KG1 (cell line): ENCODE measurements at places on chromosomes 7 and 10.

- DNase-seq, result no peak
Measured at GRCh38 chr7:50151661-50152060, 58.6 kb upstream of the ZPBP start.

GRCh38 chr7:1733206-1733907 lies 63.3 kb downstream of the ELFN1 start:
- DNase-seq, result no peak

GRCh38 chr7:7920481-7920880 lies 48.1 kb upstream of the GLCCI1 start:
- no peak for DNase-seq

DNA sequence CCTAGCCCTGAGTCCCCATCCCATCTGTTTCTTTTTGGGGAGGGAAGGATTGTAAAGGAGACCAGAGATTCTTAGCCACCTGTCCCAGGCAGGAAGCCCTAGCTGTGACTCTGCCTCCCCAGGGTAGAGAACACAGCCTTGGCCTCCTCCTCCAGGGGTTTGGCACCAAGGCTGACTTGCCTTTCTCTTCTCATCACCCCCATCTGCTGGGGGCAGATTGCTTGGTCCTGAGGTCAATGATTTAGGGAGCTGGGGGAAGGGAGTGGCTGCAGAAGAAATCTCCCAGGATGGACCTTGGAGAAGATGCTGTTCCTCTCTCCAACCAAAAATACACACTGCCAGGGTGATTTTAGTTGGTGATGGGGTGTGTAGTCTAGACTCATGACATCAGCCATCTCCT lies 2.6 kb upstream of the MNX1 start:
- DNase-seq, result no peak

GRCh38 chr10:71606257-71607081 lies 113.1 kb downstream of the C10orf105 start:
- DNase-seq, result no peak

DNA sequence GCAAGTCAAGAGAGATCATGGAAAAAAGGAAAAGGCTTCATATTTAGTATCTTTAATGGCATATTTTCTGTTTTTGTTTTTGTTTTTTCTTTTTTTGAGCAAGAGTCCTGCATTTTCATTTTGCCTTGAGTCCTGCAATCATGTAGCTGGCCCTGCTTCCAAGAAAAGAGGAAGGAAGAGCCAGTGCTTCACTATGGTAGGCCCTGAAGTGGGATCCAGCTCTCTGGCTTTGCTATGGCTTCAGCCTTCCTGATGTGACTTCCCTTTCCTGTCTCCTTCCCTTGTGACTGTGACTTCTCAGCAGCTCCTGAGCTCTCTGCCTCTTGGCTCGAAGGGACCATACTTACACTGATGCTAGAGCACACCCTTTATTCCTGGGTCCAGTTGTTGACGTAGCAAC lies 512.3 kb downstream of the INHBA start:
- DNase-seq, result no peak

DNA sequence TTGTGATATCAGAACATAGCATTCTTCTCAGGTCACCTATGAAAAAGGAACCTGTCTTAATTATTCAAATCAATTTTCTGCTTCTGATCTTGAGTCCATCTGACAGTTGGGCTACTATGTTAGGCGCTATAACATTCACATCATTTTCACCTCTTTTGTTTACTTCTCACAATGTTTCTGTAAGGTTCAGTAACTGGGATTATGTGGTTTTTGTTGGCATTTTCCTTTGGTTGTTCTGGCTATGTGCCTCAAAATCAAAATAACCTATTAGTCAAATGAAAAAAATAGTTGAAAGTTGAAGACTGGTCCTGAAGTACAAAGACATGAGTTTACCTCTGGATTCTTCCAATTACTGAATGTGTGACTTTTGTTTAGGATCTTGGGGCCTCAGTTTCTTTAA lies 221.3 kb upstream of the SMIM30 start:
- no peak for DNase-seq

- no peak for DNase-seq
Measured at GRCh38 chr7:108736221-108736891, 166.7 kb downstream of the DNAJB9 start.
